ENCODE measurements at places on chromosomes 1 and 21. TPM values are rescaled to one million over a fixed set of nuclear protein-coding genes. Genes with fewer than 3 reads are reported as not detected.

DNA sequence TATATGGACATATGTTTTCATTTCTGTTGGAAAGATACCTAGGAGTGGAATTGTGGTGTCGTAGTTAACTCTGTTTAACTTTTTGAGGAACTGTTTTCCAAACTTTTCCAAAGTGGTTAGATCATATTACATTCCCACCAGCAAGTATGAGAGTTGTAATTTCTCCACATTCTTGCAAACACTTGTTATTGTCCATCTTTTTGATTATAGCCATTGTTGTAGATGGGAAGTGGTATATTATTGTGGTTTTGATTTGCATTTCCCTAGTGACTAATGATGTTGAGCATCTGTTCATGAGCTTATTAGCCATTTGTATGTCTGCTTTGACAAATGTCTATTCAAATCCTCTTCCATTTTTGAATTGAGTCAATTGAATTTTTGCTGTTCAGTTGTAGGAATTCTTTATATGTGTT lies 19.8 kb downstream of the CAMTA1 start:
- DNase-seq = peak; percentile 42

DNA sequence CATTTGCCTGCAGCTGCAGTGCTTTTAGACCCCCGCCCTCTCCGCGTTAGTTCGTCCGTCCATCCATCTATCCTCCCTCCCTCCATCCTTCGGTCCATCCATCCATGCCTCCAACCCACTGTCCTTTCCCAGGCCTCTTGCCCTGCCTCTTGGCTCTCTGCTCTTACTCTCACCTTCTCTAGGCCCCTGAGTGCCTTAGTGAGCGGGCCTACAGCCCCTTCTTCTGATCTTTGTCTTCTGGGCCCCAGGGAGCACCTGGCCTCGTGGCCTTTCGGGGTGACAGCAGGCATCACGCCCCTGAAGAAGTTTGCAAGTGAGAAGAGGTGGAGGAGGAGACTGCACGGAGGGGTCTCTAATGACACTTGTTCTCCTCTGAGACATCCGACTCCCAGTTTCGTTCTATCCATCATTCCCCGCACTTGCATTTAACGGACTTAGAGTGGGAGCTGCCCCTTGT lies 842 bp downstream of the ATXN7L2 start:
- DNase-seq = no peak

DNA sequence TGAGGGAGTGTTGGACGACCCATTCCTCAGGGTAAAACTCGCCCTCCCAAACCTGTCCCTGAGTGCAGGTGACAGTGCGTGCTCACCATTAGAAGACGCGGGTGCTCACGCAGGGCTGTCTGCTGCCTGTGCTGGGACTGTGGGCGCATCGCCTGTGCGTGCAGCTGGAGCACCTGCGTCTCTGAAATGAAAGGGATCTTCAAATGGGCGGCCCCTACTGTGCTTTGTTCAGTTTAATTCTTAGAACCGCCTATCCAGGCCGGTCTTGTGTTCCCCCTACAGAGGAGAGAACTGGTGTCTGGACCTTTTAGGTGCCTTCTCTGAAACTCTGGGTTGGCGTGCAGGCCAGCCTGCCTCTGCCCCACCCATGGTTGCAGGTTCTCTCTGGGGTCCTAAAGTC lies 125.8 kb downstream of the PCBP3 start:
- DNase-seq = no peak

GRCh38 chr21:16532840-16533239 lies 803.1 kb downstream of the USP25 start:
- DNase-seq = peak; percentile 48

- DNase-seq = no peak
Measured at GRCh38 chr1:195872376-195872775, 735.9 kb downstream of the KCNT2 start.

- no peak for DNase-seq
Measured at GRCh38 chr1:1322952-1323351, 1.5 kb downstream of the INTS11 start.

DNA sequence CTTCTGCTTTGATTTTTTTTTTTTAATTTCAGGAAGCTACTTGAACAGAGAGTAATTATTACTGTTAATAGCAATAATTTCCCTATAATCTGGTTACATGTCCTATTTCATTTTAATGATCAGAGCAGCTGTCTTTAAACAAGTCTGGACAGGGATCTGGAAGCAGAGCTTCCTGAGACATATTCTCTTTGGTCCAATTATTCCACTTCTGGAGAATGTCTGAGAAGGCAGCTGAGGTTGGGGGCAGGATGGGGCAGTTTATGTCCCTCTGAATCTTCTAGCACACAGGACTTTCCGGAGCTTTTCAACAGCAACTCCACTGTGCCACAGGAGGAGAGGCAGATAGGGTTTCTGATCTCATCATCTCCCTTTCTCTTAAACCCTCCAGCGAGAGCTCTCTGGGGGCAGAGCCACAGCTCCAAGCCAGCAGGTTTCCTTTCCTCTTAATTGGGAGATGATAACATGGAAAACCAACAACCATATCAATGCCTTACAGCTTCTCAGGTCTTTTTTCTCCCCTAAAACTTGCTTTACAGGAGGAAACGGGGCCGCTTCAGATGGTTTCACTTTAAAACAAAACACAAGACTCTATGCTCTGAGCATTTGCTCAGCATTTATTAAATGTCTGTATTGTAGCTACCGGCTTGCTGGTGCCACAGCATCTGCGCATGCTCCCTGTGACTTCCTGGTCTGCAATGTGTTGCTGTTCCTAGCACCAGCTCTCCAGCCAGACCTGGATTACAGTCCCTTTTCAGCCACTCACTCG lies 425.7 kb upstream of the USP24 start:
- peak; percentile 38 for DNase-seq

- no peak for DNase-seq
Measured at GRCh38 chr1:181443231-181443853, 40.0 kb upstream of the CACNA1E start.

- no peak for DNase-seq
Measured at GRCh38 chr1:109882288-109883245, 28.1 kb upstream of the CSF1 start.

- DNase-seq = no peak
Measured at GRCh38 chr1:163531345-163531744, 209.6 kb downstream of the NUF2 start.

- peak; percentile 16 for DNase-seq
Measured at GRCh38 chr1:200181861-200182260, 154.4 kb downstream of the NR5A2 start.

The EDN2 gene
- total RNA-seq = not detected

The AKNAD1 gene
- 2.3 TPM for total RNA-seq

The ST6GALNAC5 gene
- total RNA-seq = 2.0 TPM

The GRHL3 gene
- total RNA-seq = not detected
